Retina (tissue), 1 donor: ENCODE measurements at places on chromosomes 13 and 19.

- peak; percentile 87 for DNase-seq
These were observed 8.6 kb upstream of the TYK2 start for GRCh38 chr19:10388957-10389356.

DNA sequence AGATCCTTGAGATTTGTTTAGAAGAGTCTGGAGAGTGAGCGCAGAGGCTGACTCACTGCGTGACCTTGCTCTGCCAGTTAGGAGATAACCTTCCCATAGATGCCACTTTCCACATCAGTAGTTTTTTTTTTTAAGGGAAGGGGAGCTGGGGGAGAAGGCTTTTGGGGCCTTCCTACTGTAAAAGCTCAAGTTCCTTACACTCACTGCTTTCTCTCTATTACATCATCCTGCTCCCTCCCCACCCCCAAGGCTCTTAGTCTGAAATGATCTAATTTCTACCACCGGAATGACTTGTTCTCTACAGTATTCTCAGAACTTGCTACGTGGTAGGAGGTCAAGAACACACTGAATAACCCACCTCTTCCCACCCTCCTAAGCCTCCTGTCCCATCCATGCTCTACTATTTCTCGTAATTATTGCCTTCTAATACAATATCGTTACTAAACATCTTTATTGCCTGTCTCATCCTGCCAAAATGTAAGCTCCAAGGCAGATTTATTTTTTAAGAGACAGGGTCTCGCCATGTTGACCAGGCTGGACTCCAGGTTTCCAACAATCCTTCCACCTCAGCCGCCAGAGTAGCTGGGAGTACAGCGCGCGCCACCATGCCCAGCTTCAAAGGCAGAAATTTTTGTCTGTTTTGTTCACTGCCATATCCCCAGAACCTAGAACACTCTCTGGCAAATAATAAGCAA is 1.2 kb downstream of the LONP1 start:
- DNase-seq, result no peak

DNA sequence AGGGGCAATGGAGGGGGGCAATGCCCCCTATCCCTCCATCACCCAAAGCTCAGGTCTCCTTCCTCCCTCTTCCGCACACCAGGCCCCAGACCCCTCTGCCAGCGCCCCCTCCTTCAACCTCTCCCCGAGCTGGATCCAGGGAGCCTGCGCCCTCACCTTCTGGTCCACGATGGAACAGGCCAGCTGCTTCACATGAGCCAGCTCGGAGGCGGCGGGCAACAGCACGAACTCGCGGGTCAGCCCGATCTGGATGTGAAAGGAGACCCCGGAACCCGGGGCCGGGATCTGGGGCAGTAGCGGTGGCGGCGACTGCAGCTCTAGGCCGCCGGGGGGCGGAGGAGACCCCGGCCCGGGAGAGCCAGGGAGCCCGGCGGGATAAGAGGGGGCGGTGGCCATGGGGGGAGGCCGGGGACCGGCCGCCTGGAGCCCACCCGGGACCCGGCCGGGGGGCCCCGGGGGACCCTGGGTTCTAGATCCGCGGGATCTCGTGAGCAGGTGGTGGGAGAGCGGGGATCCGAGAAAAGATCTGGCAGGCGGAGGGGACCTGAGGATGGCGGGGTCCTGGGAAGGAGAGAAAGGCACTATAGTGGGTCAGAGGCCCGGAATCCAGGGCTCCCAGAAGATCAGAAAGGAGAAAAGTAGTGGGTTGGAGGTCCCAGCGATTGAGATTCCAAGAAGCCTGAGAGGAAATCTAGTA is 791 bp downstream of the PRKD2 start:
- peak; percentile 63 for DNase-seq

DNA sequence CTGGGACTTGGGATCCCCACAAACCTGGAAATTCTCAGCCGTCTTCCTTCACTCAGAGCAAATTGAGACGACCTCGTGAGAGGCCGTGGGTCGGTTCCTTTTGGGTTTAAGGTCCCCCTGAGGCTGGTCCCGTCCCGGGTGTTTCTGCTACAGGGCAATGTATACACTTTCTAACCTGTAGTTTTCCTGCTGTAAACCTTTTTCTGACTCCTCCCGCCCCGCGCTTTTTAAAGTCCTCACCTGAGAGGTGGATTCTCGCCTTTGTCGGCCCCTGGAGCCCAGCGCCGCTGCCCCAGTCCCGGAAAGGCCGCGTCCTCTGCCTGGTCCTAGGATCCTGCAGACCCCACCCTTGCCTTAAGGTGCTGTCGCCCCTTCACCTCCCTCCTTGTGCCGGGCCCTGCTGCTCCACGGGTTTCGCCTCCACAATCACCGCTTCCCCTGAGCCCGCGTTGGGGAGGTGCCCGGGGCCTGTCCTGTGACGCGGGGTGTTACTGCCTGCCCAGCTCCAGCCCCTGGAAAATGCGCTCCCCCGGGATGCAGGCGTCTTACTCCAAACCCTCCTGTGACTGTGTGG is 391 bp downstream of the ZNF761 start:
- DNase-seq, result no peak

GRCh38 chr19:3366753-3367627 is 607 bp downstream of the NFIC start:
- peak; percentile 46 for DNase-seq

GRCh38 chr19:29002336-29002735 is 210.6 kb downstream of the UQCRFS1 start:
- no peak for DNase-seq

DNA sequence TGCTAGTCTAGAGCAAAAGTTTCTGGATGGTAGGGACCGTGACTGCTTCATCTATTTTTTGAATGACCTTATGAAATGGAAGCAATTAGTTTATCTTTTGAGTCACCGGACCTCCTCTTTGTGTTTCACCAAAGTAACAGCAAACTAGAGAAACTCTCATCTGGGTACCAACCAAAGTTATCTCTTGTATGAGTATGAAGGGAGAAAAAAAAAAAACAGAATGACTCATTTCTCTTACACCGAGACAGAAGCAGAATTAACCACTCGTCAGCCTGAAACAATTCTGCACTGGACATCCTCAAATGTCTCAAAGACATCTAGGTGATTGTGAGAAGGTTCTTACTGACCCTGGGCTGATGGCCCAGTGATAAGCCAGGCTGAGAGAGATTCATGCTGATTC is 18.3 kb downstream of the ZNF100 start:
- no peak for DNase-seq

DNA sequence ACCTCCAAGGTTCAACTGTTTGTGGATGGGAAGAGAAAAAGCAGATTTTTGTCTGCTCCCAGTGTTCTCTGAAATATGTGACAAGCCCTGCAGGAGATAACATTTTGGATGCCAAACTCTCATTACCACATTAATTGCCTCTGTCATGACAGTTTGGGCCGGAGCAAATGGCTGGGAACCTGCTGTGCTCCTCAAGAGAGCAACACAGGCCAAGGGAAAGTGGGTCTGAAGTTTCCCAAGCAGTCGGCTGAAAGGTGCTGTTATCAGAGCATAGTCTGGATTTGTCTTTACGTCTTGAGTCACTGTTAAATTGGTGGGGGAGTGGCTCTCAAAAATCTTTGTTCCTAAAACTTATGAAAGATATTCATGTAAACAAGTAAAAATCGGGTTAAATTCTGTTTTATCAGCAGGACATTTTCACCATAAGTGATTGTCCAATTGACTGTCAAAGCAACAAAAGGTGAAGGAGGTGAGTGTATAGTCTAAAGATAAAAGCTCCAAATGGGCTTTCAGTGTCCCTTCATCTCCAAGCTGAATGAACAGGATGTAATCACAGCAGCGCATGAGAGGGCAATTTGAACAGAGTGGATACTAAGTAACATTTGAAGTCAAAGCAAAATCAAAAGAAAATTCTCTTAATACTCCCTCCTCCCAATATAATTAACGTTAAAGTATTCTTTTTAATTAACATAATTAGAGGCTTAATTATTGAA is 844.8 kb downstream of the PCDH17 start:
- DNase-seq, result peak; percentile 59

GRCh38 chr19:4376991-4377781 is 23.2 kb downstream of the SH3GL1 start:
- DNase-seq, result no peak

DNA sequence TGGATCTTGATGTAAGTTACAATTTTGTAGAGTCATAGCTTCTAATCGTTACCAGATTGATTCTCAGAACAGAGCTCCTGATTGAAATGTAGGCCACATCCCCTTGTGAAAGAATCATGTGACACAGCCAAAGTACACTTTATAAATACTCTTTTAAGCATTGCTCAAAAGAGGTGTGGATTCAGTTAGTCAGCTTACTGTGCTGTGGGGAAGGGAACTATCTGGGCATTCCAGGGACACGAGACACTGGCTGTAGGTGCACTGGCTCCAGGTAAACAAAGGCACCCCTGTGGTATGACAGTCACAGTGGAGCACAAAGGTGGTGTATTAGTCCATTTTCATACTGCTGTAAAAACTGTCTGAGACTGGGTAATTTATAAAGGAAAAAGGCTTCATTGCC is 222.8 kb downstream of the LIG4 start:
- DNase-seq, result no peak

DNA sequence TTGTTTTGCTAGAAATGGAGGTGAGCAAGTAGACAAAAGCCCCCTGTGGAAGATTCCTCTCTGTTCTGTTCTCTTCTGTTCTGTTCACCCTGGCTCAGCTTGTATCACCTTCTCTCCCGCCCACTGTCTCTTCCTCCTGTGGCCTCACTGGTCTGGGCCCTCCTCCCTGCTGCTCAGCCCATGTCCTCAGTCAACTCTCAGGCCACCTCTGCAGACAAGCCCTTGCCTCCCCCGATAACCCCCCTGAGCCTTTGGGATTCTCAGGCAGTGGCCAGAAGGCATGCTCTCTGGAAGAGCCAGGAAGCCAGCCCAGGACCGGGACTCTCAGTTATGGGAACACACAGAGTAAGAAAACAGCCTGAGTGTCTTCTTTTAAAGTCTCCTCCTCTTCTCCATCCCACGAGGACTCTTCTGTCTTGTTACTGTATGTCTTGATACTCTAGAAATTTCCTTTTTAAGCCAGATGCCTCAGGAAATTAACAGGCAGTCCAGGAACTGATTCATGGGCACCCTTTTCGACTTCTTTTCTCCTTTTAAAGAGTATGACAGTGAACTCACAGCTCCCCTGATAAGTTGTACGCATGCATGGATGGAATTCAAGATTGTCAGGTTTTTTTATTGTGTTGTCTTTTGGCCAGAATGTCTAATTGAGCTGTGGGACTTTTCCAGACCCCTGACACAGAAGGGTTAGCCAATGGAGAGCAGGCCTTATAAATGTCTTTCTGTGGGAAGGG is 33.7 kb downstream of the SHISA2 start:
- DNase-seq, result no peak

DNA sequence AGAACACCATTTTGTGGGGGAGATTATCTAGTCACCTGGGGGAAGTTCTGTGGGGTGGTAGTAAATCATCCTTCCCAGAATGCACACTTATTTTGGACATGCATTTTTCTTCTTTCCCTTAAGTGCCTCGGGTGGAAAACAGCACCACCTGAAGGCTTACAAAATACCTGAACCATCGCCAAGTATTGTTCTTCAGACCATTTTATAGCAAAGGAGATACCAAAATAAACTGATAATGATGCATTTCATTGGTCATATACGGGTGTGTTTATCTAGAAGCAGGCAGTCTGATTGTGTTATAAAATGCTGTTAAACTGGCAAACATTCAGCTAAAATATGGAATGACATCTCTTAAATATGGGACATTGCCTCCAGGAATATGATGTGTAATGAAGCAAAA is 1034.7 kb downstream of the SLITRK1 start:
- DNase-seq, result no peak

DNA sequence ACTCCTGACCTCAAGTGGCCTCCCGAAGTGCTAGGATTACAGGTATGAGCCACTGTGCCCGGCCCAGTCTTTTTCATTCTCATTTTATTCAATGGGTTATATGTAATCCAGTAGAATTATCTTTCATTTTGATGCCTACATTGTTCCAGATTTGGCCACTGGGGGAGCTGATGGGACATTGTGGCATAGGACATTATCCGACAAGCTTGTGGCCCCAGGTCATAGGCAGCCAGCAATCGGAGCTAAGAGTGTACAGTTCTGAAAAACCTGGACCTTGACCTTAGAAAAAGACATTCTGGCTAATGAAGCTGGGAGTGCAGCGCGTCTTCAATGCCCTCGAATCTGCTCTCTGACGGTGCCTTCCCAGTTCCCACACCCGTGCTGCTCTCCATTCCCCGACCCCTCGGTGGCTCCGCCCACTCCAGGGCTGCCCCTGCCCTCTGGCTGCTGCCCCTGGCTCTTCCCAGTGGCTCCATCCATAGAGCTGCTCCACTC is 108.7 kb downstream of the TEX29 start:
- peak; percentile 46 for DNase-seq
